NCI-H1105 (cell line): ENCODE measurements at places on chromosomes 4 and X.

DNA sequence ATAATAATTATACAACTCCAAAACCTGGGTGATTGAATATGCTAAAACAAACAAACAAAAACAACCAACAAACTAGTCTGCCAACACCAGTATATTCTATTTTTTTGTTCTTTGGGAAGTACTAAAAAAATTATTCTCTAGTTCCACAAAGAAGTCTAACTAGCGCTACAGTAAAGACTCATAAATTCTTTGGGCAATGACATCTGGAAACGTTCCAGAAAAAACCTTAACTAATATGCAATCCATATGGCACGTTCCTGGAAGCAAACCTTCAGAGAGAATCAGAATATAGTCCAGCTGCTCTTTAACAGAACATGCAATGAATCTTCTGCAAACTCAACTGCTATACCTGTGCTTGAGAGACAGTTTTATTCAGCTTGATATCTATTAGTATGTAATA lies 500.1 kb downstream of the TRAM1L1 start:
- DNase-seq, result peak; percentile 15

GRCh38 chr4:65670331-65671031 lies at the start of gene EPHA5:
EPHA5 (minus strand) TSS chr4:65670489; CDS start chr4:65669742, 747 bp downstream.
- peak; percentile 63 for DNase-seq

DNA sequence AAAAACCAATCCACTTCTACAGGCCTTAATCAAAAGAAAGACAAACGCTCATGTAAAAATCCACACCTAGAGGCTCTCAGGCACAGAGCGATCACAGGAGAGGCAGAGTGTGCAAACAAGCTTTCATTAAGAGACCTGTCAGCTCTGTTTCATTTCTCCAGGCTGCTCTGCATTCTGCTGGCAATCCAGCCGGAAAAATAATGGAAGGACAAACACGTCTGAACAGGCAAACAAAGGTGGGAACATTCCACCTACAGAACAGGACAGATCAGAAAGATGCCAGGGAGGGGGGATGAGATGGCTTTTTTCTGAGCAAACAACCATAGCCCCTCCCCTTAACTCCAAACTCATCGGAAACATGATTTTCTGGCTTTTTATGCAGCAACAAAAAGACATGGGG lies 9.7 kb downstream of the SOD3 start:
- DNase-seq, result no peak

DNA sequence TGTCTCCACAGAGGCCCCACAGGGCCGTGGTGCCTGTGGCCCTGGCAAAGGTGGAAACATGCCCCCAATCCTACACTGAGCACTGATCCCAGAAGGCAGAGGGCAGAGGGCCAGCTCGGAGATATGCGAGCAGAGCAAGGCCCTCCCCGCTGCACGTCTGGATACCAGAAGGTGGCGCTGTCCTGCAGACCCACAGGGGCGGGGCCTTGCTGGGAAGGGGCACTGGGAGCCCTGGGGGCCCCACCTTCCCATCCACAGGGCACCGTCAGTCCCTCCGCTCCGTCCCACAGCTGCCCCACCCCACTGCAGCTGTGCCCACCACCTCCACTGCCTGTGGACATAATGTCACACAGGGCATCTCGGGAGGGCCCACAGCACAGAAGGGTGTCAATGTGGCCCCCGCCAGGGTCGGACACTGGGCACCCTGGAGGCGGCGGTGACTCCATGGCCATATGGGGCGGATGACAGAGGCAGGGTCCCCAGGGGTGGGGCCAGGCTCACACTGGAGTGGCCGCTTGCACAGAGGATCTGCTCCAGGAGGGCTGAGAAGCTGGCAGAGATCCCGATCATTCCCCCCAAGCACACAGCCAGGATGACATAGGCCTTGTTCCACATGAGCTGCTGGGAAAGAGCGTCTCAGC lies 4.8 kb downstream of the SLC49A3 start:
- DNase-seq, result no peak

- no peak for DNase-seq
These were observed 579 bp downstream of the FTHL17 start for GRCh38 chrX:31071262-31071661.

DNA sequence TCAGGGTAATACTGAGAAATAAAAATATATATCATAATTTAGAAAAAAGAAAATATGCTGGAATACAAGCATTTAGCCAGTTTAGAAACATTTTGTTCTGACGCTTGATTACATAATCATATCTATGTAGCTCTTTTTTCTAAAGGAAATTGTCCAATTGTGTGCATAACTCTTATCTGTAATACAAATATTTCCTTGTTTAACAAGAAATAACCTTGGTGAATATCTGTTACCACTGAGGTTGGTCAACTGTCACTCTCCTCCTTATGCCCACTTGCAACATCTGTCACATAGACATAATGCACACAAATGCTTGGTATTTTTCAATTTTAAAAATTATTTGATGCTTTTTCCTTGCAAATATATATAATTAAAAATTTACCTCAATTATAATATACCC lies 609.7 kb downstream of the TLL1 start:
- no peak for DNase-seq

GRCh38 chr4:38958453-38959190 lies 73.6 kb downstream of the TMEM156 start:
- no peak for DNase-seq

- no peak for DNase-seq
These were observed 6.4 kb upstream of the PITX2 start for GRCh38 chr4:110629214-110629754.
